ENCODE measurements at places on chromosomes 5 and 9. TPM values are rescaled to one million over a fixed set of nuclear protein-coding genes. Genes with fewer than 3 reads are reported as not detected.

SPINK4 gene
- total RNA-seq, result not detected

NXNL2 gene
- not detected for total RNA-seq

CD274 gene
- 54.4 TPM for total RNA-seq

CCDC192 gene
- not detected for total RNA-seq

DNA sequence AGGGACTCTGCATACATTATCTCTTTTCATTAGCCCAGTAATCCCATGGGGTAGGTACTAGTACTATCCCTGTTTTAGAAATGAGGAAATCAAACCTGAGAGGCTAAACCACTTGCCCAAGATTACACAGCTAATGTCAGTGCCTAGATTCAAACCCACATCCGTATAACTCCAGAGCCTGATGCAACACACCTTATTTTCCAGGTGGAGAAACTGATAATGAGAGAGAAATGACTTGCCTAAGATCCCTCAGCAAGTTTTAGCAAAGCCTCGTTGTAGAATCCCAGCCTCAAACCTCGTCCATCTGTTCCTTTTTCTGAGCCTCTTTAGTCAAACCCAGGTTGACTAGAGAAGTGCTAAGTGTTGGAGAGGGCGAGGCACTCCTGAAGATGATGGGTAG lies 1.1 kb upstream of the ADAM19 start:
- H3K4me3 ChIP-seq, result no peak overlapping the region
- no peak overlapping the region for H3K27ac ChIP-seq
- H3K36me3 ChIP-seq, result no peaks in the 10 kb centered on the region

GRCh38 chr5:79301046-79301712 lies 65.2 kb downstream of the JMY start:
- H3K4me1 ChIP-seq, result no peaks in the 10 kb centered on the region
- no peak overlapping the region for H3K4me3 ChIP-seq
- no peaks in the 10 kb centered on the region for H3K27me3 ChIP-seq
- peaks cover 13% of the 10 kb centered on the region for H3K36me3 ChIP-seq
- no peak overlapping the region for H3K27ac ChIP-seq

DNA sequence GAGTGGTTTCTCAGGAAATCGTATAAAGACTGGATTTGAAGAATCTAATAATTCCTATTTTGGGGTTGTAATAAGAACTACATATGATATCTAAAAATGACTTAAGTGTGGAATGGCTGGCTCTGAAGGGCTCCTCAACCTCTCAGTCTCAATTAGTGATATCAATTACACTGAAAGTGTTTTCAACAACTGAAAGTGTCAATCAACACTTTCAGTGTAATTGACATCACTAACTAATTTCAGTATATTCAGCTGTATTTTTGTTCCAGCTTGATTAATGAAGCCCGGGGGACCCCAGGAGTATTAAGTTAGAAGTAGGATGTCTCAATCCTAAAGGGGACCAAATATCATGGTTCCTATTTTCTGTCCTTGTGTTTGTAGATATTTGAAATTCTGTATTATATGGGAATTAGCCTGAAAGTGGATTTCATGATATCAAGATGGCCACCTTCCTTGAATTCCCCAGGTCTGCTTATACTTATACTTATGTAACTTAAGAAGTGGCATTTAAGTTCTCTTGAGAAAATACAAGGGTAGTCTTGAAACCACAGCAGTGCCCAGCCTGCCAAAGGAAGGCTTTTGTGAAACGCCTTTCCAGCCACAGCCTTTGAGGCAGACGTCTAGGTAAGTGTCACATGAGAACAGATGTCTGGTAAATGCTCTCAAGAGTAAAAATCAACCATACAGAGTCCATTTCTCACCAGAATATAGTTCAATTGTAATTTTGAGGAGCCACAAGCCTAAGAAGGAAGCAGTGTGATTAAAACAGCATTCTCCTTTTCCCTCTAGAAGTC lies 4.6 kb downstream of the BASP1 start:
- no peak for DNase-seq
- no peaks in the 10 kb centered on the region for H3K36me3 ChIP-seq
- no peak overlapping the region for H3K27ac ChIP-seq
